Kidney epithelial cell (primary cell): ENCODE measurements at places on chromosomes 16 and 17.

GRCh38 chr17:82127704-82128103 is 29.7 kb upstream of the FASN start:
- DNase-seq = no peak

GRCh38 chr17:55959756-55960155 is 193.5 kb upstream of the ANKFN1 start:
- no peak for DNase-seq

DNA sequence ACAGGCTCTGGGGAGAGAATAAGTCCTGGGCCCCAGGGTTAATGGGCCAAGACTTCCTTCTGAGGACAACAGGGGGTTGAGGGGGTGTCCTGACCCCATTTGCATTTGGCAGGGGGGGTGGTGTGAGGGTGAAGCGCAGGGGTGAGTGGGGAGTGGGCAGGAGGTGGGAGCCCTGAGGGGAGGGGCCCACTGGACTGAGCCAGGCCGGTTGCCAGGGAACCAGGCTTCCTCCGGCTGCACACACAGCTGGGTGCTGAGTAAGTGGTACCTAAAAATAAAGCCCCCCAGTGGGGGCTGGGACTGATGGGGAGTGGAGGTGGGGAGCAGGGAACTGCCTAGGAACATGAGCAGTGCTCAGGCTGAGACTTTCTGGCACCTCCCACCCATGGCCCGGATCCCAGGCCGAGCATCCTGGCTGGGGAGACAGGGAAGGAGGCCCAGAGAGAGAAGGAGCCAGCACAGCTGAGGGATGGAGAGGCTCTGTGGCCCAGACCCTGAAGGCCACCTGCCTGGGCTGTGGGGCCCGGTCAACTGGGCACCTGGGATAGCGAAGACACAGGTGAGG is 7.5 kb upstream of the RASD1 start:
- DNase-seq = no peak

DNA sequence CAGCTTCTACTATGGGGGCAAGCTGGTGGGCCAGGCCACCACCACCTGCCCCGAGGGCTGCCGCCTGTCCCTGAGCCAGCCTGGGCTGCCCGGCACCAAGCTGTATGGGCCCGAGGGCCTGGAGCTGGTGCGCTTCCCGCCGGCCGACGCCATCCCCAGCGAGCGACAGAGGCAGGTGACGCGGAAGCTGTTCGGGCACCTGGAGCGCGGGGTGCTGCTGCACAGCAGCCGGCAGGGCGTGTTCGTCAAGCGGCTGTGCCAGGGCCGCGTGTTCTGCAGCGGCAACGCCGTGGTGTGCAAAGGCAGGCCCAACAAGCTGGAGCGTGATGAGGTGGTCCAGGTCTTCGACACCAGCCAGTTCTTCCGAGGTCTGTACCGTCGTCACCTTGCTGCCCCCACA is 19.5 kb downstream of the IRF8 start:
- no peak for DNase-seq

DNA sequence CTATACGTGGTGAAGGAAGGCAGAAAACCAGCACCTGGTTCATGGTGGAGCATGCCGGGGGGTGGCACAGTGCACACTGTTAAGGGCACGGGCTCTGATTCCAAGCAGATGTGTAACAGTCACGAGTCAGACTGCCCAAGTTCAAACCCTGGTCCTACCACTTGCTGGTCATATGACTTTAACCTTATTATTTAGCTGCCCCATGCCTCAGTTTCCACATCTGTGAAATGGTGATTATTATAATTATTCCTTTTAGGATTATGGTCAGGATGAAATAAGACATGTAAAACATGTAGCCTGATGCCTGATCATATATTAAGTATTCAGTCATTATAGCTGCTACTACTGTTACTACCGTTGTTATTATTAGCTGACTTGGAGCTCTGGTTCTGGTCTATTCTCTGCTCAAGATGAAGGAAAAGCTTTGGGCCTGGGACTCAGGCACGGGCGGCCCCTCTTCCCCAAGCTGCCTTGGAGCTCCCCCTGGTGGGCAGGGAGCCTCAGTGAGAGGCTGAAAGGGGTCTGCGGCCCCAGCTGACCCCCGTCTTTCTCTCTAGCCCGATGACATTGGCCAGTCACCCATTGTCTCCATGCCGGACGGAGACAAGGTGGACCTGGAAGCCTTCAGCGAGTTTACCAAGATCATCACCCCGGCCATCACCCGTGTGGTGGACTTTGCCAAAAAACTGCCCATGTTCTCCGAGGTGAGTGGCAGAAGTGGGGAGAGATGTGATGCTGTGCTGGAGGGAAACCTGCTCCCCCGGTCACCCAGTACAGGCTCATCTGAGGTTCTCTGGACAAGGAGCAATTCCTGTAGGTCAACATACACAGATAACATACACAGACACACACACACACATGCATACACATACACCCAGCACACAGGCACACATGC is 14.0 kb downstream of the NR1D1 start:
- DNase-seq = no peak

GRCh38 chr17:69743091-69743490 is 328.6 kb downstream of the MAP2K6 start:
- no peak for DNase-seq

- DNase-seq = no peak
Observed at GRCh38 chr17:82965371-82965770, 114.0 kb upstream of the METRNL start.

DNA sequence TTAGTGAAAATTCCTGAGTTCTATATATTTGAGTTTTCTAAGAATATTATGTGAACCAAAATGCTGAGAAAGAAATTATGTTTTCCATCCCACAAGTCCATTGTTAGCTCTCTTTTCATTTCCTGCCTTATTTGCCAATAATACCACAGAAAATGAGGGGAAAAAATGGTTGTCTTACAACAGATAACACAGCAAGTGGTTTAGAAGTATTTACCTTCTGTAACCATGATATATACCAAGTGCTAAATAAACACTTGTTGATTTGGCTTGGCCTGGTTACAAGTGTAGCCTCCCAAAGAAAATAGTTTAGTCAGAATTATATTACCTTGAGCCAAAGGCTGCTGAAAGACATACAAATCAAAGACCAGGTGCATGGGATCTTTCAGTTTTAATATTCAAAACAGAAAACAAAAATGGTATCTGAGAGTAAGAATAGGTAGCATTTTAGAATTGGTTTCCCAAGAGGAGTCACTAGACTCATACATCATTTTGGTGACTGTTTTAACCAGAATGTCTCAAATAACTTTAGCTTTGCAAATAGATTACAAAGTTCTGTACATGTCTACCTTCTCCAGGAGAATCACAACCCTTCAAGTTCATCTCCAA is 439.8 kb upstream of the DYNLRB2 start:
- DNase-seq = no peak

DNA sequence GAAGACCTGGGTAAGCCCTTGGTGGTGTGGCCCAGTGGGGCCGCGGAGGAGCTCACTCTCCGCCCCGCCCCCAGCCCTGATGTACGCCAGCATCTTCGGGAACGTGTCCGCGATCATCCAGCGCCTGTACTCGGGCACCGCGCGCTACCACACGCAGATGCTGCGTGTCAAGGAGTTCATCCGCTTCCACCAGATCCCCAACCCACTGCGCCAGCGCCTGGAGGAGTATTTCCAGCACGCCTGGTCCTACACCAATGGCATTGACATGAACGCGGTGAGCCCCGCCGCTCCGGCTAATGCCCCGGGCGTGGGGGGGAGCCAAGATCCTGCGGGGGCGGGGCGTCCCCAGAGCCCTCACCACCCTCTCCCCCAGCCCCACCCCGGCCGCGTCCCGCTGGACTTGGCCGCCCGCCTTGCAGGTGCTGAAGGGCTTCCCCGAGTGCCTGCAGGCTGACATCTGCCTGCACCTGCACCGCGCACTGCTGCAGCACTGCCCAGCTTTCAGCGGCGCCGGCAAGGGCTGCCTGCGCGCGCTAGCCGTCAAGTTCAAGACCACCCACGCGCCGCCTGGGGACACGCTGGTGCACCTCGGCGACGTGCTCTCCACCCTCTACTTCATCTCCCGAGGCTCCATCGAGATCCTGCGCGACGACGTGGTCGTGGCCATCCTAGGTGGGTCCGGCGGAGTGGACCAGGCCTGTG is 12.1 kb upstream of the DCAF7 start:
- DNase-seq = no peak

GRCh38 chr17:62703776-62704380 is 76.4 kb downstream of the MRC2 start:
- DNase-seq = no peak

GRCh38 chr16:10971560-10971961 is 27.2 kb downstream of the CLEC16A start:
- no peak for DNase-seq

GRCh38 chr17:33927732-33928133 is 327.4 kb upstream of the CCL2 start:
- DNase-seq = no peak

DNA sequence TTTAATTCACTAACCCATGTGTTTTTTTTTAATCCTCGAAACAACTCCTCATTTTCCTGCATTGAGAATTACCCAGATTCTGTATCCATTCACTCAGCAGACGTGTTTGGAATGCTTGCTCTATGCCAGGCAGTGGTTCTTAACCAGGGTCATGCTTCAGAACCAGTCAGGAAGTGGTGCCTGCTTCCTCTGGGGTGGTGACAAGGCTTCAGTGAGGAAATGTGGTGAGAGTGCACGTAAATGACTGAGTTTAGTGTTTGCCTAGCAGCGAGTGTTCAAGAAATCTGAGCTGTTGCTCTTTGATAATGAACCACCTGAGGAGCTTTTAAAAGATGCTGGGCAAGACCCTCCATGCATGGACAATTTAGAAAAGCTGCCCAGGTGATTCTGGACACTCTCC is 9.9 kb downstream of the ZFP90 start:
- no peak for DNase-seq

GRCh38 chr16:46727630-46728029 is 20.5 kb downstream of the MYLK3 start:
- no peak for DNase-seq

DNA sequence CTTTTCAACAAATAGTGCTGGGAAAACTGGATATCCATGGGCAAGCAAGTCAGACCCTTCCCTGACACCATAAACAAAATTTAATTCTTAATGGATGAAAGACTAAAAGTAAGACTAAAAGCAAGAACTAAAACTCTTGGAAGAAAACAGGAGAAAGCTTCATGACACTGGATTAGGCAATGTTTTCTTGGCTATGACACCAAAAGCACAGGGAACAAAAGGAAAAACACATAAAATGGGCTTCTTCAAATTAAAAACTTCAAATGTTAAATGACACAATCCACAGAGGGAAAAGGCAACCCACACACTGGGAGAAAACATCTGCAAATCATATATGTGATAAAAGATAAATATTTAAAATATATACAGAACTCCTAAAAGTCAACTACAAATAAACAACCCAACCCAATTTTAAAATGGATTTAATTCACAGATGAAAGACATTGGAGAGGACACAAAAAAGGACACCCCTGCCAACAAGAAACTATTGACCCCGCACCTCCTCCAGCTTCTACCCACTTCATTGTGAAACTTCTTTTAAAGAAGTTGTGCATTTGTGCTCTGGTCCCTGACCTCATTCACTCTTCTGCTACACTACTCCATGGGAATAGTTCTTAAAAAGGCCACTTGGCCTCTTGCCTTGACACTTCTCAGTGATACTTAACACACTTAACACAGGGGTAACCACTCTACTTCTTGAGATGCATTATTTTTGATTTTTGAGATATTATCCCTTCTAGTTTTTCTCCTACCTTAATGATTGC is 80.3 kb downstream of the TRIM37 start:
- DNase-seq = no peak

DNA sequence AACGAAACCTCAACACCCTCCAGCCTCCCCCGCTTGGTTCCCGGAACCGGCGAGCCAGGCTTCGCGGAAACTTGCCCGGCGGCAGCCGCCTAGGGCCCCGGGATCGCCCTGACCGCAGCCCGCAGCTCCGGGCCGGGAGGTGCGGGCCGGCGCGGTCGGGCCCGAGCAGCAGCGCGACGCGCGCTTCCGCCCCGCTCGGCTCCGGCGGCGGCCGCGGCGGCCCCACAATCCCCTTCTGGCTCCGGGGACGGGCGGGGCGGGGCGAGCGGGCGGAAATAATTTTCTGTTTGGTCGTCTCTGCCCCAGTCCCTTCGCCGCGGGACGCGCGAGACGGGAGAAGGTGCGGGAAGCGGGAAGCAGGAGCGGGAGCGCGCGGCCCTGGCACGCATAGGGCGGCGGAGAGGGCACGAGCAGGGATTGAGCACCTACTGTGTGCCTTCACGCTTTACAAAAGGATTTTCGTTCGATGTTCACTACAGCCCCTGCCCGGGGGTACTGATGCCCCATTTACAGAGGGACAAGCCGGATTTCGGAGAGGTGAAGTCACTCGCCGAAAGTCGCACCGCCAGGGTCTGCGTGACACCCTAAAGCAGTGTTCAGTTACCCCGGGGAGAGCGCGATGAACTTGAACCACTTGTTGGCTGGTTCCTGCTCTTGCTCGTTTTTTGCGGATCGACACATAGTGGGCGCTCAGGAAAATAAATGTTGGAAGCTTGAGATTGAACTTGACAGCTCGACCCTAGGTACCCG is 2.7 kb upstream of the MLLT6 start:
- DNase-seq = no peak

DNA sequence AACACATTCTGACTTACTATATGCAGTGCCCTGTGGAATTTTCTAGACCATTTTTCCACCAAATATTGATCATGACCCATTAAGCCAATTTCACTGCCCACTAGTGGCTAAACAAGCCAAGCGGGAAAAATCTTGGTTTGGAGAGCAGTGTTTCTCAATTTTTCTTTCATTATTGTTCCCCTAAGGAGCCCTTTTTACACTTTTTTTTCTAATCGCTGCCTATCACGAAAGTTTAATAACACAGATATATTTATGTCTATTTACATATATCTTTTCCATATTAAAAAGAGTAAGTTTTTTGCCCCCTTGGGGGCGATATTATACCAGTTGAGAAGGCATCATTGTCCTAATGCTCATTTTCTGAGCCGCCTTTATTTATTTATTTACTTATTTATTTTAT is 10.8 kb upstream of the TLCD3B start:
- DNase-seq = no peak

DNA sequence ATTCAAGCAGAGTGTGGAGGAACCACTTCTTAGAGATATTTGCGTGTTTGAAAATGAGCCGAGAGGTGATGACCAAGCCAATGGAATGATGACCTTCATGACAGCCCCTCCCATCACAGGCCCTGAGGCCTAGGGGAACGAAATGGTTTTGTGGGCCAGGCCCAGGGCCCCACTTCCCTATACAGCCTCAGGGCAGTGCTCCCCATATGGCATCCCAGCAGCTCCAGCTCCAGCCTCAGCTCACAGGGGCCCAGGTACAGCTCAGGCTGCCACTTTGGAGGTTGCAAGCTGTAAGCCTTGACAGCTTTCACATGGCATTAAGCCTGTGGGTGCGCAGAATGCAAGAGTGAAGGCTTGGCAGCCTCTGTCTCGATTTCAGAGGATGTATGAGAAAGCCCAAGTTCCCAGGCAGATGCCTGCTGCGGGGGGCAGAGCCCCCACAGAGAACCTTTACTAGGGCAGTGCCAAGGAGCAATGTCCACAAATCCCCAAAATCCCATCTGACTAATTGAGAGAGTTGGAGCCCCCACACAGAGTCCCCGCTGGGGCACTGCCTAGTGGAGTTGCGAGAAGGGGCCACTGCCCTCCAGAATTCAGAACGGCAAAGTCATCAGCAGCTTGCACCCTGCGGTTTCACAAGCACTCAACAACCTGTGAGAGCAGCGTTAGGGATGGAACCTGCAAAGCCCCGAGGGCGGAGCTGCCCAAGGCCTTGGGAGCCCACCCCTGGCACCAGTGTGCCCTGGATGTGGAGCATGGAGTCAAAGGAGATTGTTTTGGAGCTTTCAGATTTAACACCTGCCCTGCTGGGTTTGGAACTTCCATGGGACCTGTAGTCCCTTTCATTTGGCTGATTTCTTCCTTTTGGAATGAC is 21.2 kb downstream of the CHMP6 start:
- DNase-seq = no peak
